Endothelial cell of umbilical vein (primary cell): ENCODE measurements at places on chromosomes 13 and 19. TPM values are rescaled to one million over a fixed set of nuclear protein-coding genes. Genes with fewer than 3 reads are reported as not detected.
A peak's percentile ranks its signal among the peaks of the same experiment; 100 is the strongest.

- no peak overlapping the region for H3K4me3 ChIP-seq
- H3K36me3 ChIP-seq, result no peaks in the 10 kb centered on the region
- DNase-seq, result peak; percentile 68
- H3K27ac ChIP-seq, result peak overlapping the region; percentile 54
Observed at GRCh38 chr13:110266983-110267382, 40.0 kb downstream of the COL4A1 start.

DNA sequence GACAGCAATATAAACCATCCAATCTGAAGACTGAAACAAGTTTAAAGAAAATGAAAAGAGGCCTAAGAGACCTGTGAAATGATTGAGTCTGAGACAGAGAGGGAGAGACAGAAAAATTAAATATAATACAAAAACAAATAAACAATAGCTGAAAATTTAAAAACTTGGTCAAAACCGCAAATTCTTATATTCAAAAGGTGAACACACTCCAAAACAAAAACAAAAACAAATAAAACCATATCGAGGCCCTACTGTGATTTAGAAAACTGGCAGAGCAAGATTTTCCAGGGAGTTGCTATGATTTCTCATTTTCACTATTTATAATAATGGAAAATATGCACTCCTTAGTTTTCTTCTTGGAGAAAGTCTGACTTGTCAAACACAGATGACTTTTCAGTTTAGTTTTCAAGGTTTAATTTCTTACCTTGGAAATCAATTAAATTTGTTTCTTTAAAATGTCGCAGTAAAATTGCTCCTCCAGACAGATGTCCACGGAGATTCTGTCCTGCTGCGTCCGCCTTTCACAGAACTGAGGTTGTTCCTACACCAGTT is 1420.3 kb downstream of the UQCRFS1 start:
- peak overlapping the region; percentile 65 for H3K4me3 ChIP-seq
- DNase-seq, result peak; percentile 2
- peaks cover 5% of the 10 kb centered on the region for H3K4me1 ChIP-seq
- H3K36me3 ChIP-seq, result no peaks in the 10 kb centered on the region
- no peaks in the 10 kb centered on the region for H3K27me3 ChIP-seq
- H3K27ac ChIP-seq, result no peak overlapping the region

DNA sequence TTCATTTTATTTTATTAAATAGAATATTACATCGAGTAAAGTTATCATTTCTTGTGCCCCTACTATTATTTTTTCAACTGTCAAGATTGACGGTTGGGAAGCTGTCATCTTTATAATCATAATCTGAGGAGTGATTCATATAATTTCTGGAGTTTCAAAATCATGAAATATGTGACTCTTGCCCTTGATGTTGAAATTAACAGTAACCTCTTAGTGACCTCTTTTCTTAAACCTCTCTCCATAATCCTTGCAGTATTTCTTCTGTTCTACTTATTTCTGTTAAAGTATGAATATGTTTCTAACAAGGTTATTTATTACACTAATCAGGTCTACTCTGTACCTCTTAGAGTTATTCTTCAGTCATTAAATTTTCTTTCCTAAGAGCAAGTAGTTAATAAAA is 663.8 kb downstream of the LIG4 start:
- no peak overlapping the region for H3K27ac ChIP-seq
- H3K4me1 ChIP-seq, result no peaks in the 10 kb centered on the region
- DNase-seq, result no peak
- no peaks in the 10 kb centered on the region for H3K27me3 ChIP-seq
- H3K36me3 ChIP-seq, result no peaks in the 10 kb centered on the region
- no peak overlapping the region for H3K4me3 ChIP-seq

BEST2 gene
- not detected in 2 replicates for total RNA-seq

SHISA7 gene
- total RNA-seq, result not detected in 2 replicates

ATP4A gene
- total RNA-seq, result not detected in 2 replicates

TTC9B gene
- total RNA-seq, result not detected in 2 replicates

ZNF729 gene
- total RNA-seq, result not detected in 2 replicates
